ENCODE measurements at places on chromosomes 3 and 15. TPM values are rescaled to one million over a fixed set of nuclear protein-coding genes. Genes with fewer than 3 reads are reported as not detected.
A peak's percentile ranks its signal among the peaks of the same experiment; 100 is the strongest.

DNA sequence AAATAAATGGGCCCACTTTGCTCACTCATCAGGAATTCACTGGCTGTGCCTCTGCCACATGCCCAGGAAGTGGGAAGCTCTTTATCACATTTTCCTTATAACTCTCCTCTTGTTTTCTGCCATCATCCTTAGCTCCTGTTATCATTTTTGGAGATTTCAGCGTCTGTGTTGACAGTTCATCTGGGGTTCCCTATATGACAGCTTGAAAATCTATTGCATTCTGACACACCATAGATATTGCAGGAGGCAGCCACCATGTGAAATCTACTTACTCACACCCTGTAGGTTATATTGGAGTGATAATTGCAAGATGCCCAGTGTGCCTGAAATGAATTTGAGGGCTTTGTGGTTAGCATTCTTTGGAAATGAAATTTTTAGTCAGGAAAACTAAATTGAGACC is 132.9 kb downstream of the RYR3 start:
- peaks cover 13% of the 10 kb centered on the region for H3K27me3 ChIP-seq
- H3K4me3 ChIP-seq = no peak overlapping the region
- DNase-seq = no peak
- H3K36me3 ChIP-seq = no peaks in the 10 kb centered on the region
- H3K27ac ChIP-seq = no peak overlapping the region

- peak overlapping the region; percentile 30 for H3K27ac ChIP-seq
- peaks cover 17% of the 10 kb centered on the region for H3K4me1 ChIP-seq
- H3K4me3 ChIP-seq = no peak overlapping the region
- H3K36me3 ChIP-seq = peaks cover 47% of the 10 kb centered on the region
These were observed 37.4 kb downstream of the ST6GAL1 start for GRCh38 chr3:186967686-186968085.

GRCh38 chr3:117926819-117927218 is 1107.8 kb downstream of the IGSF11 start:
- H3K4me3 ChIP-seq = no peak overlapping the region
- H3K27me3 ChIP-seq = no peaks in the 10 kb centered on the region
- no peaks in the 10 kb centered on the region for H3K4me1 ChIP-seq
- H3K27ac ChIP-seq = no peak overlapping the region
- no peaks in the 10 kb centered on the region for H3K36me3 ChIP-seq
- DNase-seq = no peak

DNA sequence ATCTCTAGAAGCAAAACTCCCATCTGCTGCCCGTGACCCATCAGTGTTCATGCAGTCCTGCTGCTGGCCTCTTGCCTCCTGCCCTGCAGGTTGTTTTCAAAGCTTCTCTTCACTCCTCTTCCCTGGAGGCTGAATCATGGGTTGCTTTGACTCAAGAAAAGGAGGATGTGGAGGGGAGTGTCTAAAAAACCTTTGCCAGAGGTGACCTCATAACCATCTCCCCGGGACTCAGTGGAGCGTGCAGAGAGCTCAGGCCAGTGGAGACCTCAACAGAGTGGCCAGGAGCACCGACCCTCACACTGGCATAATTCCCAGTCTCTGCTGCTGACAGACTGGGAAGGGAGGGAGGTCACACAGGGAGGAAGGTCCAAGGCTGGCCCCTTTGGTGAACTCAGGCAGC is 60.9 kb upstream of the ITGA11 start:
- peaks cover 1% of the 10 kb centered on the region for H3K36me3 ChIP-seq
- H3K27me3 ChIP-seq = peaks cover 35% of the 10 kb centered on the region
- H3K4me3 ChIP-seq = no peak overlapping the region

- no peaks in the 10 kb centered on the region for H3K36me3 ChIP-seq
- H3K27ac ChIP-seq = no peak overlapping the region
- peak overlapping the region; percentile 28 for H3K4me3 ChIP-seq
These were observed 277.3 kb upstream of the NR2F2 start for GRCh38 chr15:96053031-96053780.

- no peaks in the 10 kb centered on the region for H3K27me3 ChIP-seq
- peaks cover 24% of the 10 kb centered on the region for H3K36me3 ChIP-seq
- peak overlapping the region; percentile 99 for H3K4me3 ChIP-seq
- H3K27ac ChIP-seq = no peak overlapping the region
- peaks cover 18% of the 10 kb centered on the region for H3K4me1 ChIP-seq
- no peak for DNase-seq
These were observed 1.2 kb upstream of the EDEM1 start for GRCh38 chr3:5186089-5186857.

DNA sequence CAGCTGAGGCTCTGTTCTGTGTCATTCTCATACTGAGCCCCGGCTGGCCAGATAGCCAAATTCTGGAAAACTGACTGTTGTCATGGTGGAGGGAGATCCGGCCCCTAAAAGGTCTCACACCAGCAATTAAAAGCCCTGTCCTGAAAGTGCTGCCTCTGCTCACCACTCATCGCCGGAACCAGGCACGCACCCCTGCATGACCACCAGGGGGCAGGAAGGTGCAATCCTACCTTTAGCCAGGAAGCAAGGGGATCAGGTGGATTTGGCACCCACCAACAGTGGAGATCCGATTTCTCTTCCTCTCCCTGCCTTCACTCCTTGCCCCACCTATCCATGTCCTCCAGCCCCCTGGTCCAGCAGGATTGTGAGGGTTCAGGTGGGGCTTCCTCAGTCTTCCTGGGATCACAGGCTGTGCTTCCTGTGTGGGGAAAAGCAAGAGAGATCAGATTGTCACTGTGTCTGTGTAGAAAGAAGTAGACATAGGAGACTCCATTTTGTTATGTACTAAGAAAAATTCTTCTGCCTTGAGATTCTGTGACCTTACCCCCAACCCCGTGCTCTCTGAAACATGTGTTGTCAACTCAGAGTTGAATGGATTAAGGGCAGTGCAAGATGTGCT is 16.1 kb upstream of the CACNA2D2 start:
- peaks cover 9% of the 10 kb centered on the region for H3K27me3 ChIP-seq
- H3K4me3 ChIP-seq = no peak overlapping the region
- no peaks in the 10 kb centered on the region for H3K36me3 ChIP-seq
- no peak overlapping the region for H3K27ac ChIP-seq
- H3K4me1 ChIP-seq = peaks cover 6% of the 10 kb centered on the region

GRCh38 chr15:79035111-79035601 is 55.4 kb downstream of the RASGRF1 start:
- H3K27ac ChIP-seq = no peak overlapping the region
- no peak overlapping the region for H3K4me3 ChIP-seq

DNA sequence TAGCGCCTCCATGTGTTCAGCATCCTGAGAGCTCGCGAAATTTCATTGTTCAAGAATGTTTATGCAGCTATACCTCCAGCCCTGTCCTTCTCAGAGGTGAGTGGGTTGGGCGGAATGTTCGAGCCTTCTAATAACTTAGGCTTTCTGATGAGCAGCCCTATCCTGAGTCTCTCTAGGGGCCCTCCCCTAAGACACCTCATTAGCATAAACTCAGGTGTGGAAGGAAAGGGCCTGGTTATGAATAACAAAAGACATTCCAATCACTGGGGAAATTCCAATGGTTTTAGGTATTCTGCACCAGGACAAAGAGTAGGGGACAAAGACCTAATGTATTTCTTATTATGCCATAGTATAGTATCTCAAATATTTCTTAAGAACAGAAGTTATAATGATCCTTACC is 138.1 kb upstream of the PDZRN3 start:
- DNase-seq = no peak
- H3K27me3 ChIP-seq = no peaks in the 10 kb centered on the region
- no peaks in the 10 kb centered on the region for H3K36me3 ChIP-seq
- H3K27ac ChIP-seq = no peak overlapping the region
- no peak overlapping the region for H3K4me3 ChIP-seq
- no peaks in the 10 kb centered on the region for H3K4me1 ChIP-seq

- no peaks in the 10 kb centered on the region for H3K36me3 ChIP-seq
- no peak overlapping the region for H3K4me3 ChIP-seq
These were observed 139.1 kb downstream of the SRGAP3 start for GRCh38 chr3:9110316-9110715.

GRCh38 chr3:61628636-61629035 is 67.3 kb downstream of the PTPRG start:
- no peak overlapping the region for H3K4me3 ChIP-seq
- no peaks in the 10 kb centered on the region for H3K27me3 ChIP-seq
- H3K4me1 ChIP-seq = no peaks in the 10 kb centered on the region

DNA sequence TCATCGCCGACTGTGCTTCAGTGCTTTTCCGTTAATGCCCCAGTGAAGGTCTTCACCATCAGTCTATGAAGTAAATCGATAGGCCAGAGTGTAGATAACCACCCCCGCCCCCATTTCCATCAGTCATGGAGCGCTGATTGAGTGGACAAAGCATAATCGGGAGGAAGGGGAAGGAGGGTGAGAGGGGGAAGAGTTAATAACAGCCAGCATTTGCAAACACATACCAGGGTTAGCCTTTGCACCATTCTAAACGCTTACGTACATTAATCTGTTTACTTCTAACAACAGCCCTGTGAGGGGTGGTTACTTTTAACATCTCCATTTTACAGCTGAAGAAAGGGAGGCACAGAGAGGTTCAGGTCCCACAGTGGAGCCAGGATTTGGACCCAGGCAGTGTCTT is 26.8 kb downstream of the EDEM1 start:
- H3K4me1 ChIP-seq = peaks cover 6% of the 10 kb centered on the region
- no peak overlapping the region for H3K27ac ChIP-seq
- no peak for DNase-seq
- H3K4me3 ChIP-seq = no peak overlapping the region
- H3K36me3 ChIP-seq = peaks cover 40% of the 10 kb centered on the region

DNA sequence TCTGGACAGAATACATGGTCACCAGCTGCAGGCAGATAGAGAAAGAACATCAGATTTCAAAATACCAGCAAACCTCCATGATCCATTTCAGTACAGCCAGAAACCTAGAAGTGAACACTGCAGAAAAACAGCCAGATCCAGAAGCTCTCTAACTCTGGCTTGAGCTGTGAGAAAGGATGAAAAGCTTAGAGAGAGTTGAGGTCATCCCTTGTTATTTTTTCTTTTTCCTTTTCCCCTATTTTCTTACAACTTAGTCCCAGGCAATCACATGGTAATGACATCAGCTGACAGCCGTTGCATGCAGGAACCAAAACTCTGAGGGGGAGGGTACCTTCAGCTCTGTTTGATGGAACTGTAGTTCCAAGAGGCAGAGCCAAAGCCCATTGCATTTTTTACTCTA is 113.2 kb downstream of the TCF12 start:
- no peak overlapping the region for H3K4me3 ChIP-seq
- no peak for DNase-seq
- peaks cover 4% of the 10 kb centered on the region for H3K36me3 ChIP-seq
- H3K27ac ChIP-seq = no peak overlapping the region

GRCh38 chr3:88918841-88919240 is 188.6 kb upstream of the EPHA3 start:
- H3K4me1 ChIP-seq = no peaks in the 10 kb centered on the region
- no peaks in the 10 kb centered on the region for H3K27me3 ChIP-seq
- H3K36me3 ChIP-seq = no peaks in the 10 kb centered on the region
- no peak overlapping the region for H3K4me3 ChIP-seq
- no peak overlapping the region for H3K27ac ChIP-seq

- no peaks in the 10 kb centered on the region for H3K27me3 ChIP-seq
- H3K4me3 ChIP-seq = no peak overlapping the region
- no peaks in the 10 kb centered on the region for H3K36me3 ChIP-seq
- no peaks in the 10 kb centered on the region for H3K4me1 ChIP-seq
- no peak overlapping the region for H3K27ac ChIP-seq
These were observed 39.0 kb downstream of the CHDH start for GRCh38 chr3:53807117-53807810.

- no peak overlapping the region for H3K4me3 ChIP-seq
- H3K36me3 ChIP-seq = no peaks in the 10 kb centered on the region
- H3K27ac ChIP-seq = no peak overlapping the region
- no peaks in the 10 kb centered on the region for H3K27me3 ChIP-seq
- H3K4me1 ChIP-seq = peaks cover 5% of the 10 kb centered on the region
- DNase-seq = no peak
These were observed 41.9 kb downstream of the EDEM1 start for GRCh38 chr3:5229414-5229813.

DNA sequence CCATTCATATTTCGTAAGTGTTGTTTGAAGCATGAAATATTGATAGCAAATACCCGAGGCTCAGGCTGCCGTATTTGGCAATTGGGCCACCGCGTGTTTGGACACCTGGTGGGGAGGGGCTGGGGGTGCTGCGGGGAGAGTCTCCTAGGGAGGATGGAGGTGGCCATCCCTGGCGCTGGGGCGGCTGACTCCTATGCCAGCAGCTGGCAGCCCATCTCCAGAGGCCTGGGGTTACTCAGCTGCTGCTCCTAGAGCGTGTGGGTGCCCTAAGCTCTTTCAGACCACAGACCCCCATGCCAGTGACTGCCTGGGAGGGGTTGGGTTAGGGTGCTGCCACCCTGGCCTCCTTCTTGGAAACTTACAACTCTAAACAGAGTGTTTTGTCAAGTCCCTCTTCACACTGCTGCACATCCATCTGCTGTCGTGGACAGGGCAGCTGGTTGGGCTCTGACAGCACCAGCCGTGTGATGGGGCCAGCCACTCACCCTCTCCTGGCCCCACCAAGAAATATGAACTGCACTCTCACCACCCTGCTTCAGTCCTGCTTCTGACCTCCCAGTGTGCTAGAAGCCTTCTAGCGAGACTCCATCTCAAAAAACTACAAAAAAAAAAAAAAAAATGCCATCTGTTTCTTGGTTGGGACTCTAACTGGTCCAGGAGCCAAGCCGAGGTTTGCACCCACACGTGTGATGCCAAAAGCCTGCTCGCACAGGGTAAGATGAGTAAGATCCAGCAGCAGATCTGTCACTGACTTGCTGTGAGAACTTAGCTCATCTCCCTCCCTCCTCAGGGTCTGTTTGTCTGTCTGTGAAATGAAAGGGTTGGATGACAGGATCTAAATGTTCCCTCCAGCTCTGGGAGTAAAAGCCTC is 156.2 kb downstream of the MEGF11 start:
- no peak for DNase-seq
- H3K4me1 ChIP-seq = no peaks in the 10 kb centered on the region
- no peaks in the 10 kb centered on the region for H3K36me3 ChIP-seq
- H3K27me3 ChIP-seq = peaks cover 11% of the 10 kb centered on the region
- H3K4me3 ChIP-seq = no peak overlapping the region
- no peak overlapping the region for H3K27ac ChIP-seq

GRCh38 chr3:157130467-157131251 is 29.3 kb downstream of the CCNL1 start:
- DNase-seq = peak; percentile 66
- H3K27me3 ChIP-seq = no peaks in the 10 kb centered on the region
- H3K4me3 ChIP-seq = peak overlapping the region; percentile 69
- H3K4me1 ChIP-seq = peaks cover 72% of the 10 kb centered on the region

GRCh38 chr15:78987556-78988360 is 42.9 kb upstream of the CTSH start:
- no peak overlapping the region for H3K27ac ChIP-seq
- H3K4me3 ChIP-seq = no peak overlapping the region
- DNase-seq = no peak
- no peaks in the 10 kb centered on the region for H3K36me3 ChIP-seq

Gene POPDC2
- 3.4 TPM for total RNA-seq

Gene ALDH1A3
- total RNA-seq = not detected

Gene ARL14
- total RNA-seq = not detected

Gene EPHB1
- total RNA-seq = 0.39 TPM

Gene PAK6
- 1.3 TPM for total RNA-seq

Gene PLSCR5
- not detected for total RNA-seq

Gene ROPN1
- not detected for total RNA-seq

Gene GABRR3
- total RNA-seq = not detected

Gene CLEC3B
- total RNA-seq = not detected
